RWPE2 (cell line): ENCODE measurements at places on chromosomes 3 and 15.
A peak's percentile ranks its signal among the peaks of the same experiment; 100 is the strongest.

GRCh38 chr3:101133652-101134051 is 140.4 kb upstream of the ABI3BP start:
- peaks cover 2% of the 10 kb centered on the region for H3K4me1 ChIP-seq
- no peak overlapping the region for H3K27ac ChIP-seq
- H3K4me3 ChIP-seq: no peak overlapping the region
- no peaks in the 10 kb centered on the region for H3K36me3 ChIP-seq
- no peaks in the 10 kb centered on the region for H3K27me3 ChIP-seq
- DNase-seq: no peak

DNA sequence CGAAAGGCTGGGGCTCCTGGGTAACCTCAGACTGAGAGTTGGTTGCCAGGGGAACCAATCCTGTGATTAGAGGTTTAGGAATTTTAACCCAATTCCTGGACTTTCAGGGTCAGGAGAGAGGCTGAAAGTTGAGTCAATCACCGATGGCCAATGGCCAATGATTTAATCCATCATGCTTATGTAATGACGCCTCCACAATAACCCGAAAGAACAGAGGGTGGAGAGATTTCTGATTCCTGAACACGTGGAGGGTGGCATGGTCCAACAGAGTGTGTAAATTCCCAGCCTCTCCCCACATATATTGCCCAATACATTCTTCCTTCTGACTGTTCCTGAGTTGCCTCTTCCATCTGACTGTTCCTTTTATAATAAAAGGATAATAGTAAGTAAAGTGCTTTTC is 137.2 kb upstream of the CBLB start:
- H3K27ac ChIP-seq: peak overlapping the region; percentile 63
- peaks cover 27% of the 10 kb centered on the region for H3K4me1 ChIP-seq
- no peak overlapping the region for H3K4me3 ChIP-seq
- H3K36me3 ChIP-seq: no peaks in the 10 kb centered on the region
- no peaks in the 10 kb centered on the region for H3K27me3 ChIP-seq

GRCh38 chr3:163422671-163423070 is 1655.6 kb downstream of the SI start:
- H3K36me3 ChIP-seq: no peaks in the 10 kb centered on the region
- no peak overlapping the region for H3K4me3 ChIP-seq
- no peak for DNase-seq
- no peaks in the 10 kb centered on the region for H3K27me3 ChIP-seq
- H3K27ac ChIP-seq: no peak overlapping the region

DNA sequence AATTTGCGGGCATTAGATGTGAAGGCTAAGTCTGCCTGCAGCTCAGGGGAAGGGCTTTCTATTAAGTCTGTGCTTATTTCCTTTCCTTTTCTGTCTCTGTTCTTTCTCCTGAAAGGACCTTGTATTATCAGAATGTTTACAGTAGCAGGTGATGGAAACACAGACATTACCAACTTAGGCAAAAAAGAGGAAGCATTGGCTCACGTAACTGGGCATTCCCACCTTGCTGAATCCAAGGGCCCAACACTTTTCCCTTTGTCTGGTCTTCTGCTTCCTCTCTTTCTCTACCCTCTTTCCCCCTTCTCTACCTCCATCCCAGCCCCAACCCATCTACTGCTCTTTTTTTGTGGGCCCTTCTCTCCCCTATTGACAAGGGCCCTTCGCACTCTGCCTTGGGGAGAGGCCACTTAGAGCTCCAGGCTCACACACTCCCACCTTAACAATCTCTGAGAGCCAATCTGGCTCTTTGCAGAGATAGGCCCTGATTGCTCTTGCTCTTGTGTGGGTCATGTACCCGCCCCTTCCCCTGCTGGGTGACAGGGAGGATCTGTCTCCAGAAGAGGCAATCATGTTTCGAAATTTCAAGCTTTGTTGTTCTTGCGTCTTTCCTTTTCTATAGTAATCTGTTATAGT is 35.0 kb downstream of the ACAA1 start:
- H3K36me3 ChIP-seq: no peaks in the 10 kb centered on the region
- H3K27me3 ChIP-seq: no peaks in the 10 kb centered on the region
- no peak for DNase-seq

DNA sequence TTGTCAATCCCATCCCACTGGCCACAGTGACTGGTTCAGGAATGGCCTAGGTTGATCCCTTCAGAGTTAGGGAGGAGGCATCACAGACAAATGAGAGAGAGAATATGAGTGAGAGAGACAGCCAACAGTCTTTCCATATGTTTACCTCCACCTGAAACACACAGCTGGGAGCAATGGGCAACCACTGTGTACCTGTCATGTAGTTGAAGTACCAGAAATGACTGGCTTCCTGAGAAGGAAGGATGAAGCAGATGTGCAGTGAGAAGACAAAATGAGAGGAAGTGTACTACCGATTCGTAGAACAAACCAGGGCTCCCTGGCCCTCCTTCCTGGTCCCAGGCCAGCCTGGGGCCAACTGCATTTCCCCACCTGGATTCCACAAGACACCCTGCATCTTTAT is 27.4 kb downstream of the SRGAP3 start:
- H3K27ac ChIP-seq: no peak overlapping the region
- H3K4me3 ChIP-seq: no peak overlapping the region
- peaks cover 6% of the 10 kb centered on the region for H3K4me1 ChIP-seq
- DNase-seq: no peak

DNA sequence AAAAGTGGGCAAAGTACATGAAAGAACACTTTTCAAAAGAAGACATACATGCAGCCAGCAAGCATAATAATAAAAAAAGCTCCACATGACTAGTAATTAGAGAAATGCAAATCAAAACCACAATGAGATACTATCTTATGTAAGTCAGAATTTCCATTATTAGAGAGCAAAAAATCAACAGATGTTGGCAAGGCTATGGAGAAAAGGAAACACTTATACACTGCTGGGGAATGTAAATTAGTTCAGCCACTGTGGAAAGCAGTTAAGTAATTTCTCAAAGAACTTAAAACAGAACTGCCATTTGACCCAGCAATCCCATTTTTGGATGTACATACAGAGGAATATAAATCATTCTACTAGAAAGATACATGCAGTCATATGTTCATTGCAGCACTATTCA is 360.7 kb downstream of the NSUN3 start:
- H3K36me3 ChIP-seq: no peaks in the 10 kb centered on the region
- H3K4me3 ChIP-seq: no peak overlapping the region
- DNase-seq: no peak
- peaks cover 11% of the 10 kb centered on the region for H3K4me1 ChIP-seq

- no peaks in the 10 kb centered on the region for H3K27me3 ChIP-seq
- DNase-seq: no peak
- no peaks in the 10 kb centered on the region for H3K4me1 ChIP-seq
Observed at GRCh38 chr3:178369006-178369405, 167.2 kb upstream of the KCNMB2 start.

DNA sequence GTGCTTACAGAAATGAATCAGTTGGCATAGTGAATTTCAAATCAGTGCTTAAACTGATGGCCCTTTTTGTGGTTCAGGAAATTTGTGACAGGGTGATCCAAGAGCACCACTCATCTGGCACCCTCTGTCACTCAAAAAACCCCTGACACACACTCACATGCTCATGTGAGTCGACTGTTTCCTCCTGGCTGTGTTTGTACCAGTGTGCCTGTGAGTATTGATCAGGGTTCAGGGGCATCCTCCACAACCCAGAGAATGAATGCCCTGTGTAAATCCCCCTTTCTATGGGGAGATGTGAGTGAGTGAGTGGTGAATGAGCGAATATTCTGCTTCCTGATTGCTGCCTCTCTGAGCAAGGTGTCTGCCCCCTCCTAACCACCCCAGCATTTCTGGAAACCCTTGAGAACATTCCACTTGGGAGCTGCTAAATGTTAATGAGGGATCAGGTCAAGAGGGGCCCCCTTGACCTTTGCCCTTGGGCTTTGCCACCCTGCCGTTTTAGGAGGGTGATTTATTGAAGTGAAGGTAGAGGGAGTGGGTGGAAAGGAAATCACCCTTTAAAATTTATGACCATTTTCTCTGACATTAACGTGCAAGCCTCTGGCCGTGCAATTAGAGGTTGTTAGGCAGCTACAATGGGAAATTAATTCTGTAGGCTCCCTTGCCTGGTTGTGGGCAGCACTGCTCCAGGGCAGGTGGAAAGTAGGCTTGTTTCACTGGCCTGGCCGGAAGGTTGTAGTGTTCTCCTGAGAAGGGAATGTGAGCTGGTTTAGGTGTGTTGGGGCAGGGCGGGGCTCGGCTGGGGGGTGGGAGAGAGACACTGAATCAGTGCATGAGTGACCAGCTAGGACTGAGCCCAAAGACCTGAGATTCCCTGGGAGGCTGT is 87.2 kb downstream of the SLCO3A1 start:
- DNase-seq: peak; percentile 79
- no peaks in the 10 kb centered on the region for H3K27me3 ChIP-seq

- H3K4me3 ChIP-seq: peak overlapping the region; percentile 7
- H3K4me1 ChIP-seq: peaks cover 71% of the 10 kb centered on the region
- no peaks in the 10 kb centered on the region for H3K27me3 ChIP-seq
- peaks cover 36% of the 10 kb centered on the region for H3K36me3 ChIP-seq
- H3K27ac ChIP-seq: peak overlapping the region; percentile 100
Observed at GRCh38 chr3:190533511-190534281, 19.8 kb downstream of the IL1RAP start.

DNA sequence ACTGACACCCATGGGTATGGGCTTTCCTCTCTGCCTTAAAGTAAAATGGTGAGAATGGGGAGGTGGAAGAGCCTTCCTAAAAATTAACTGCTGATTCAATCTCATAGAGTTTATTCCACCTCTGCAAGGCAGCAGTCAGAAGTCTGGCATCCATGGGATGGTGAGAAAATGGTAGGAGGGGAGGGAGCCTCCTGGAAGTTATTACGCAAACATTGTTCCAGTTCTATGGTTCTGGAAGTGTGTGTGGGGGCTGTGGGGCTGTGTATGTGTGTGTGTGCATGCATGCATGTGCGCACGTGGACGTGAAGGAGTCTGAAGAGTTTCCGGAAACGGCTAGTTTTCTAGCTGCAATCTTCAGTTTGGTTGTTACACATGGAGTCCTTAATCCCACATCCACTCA is 177.6 kb downstream of the KCNAB1 start:
- H3K4me3 ChIP-seq: no peak overlapping the region
- no peak overlapping the region for H3K27ac ChIP-seq
- H3K36me3 ChIP-seq: no peaks in the 10 kb centered on the region
- DNase-seq: no peak
- H3K27me3 ChIP-seq: peaks cover 16% of the 10 kb centered on the region

DNA sequence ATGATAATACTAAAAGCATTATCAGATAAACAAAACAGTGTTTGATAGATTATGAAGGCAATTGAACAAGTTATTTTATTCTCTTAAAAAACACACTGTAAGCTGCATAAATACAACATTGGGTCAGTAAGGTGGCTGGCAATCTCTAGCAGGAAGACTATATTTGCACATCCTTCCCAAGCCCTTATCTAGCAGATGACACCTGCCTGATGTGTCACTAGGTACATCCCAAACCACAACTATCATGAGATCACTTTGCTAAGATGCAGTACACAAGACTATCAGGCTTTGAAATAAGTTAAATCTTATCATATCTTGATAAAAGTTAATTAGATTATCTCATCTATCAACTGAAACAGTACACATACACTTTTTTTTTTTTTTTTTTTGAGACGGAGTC is 417.4 kb downstream of the MECOM start:
- no peaks in the 10 kb centered on the region for H3K36me3 ChIP-seq
- no peak overlapping the region for H3K4me3 ChIP-seq
- no peak overlapping the region for H3K27ac ChIP-seq
- H3K4me1 ChIP-seq: peaks cover 14% of the 10 kb centered on the region

DNA sequence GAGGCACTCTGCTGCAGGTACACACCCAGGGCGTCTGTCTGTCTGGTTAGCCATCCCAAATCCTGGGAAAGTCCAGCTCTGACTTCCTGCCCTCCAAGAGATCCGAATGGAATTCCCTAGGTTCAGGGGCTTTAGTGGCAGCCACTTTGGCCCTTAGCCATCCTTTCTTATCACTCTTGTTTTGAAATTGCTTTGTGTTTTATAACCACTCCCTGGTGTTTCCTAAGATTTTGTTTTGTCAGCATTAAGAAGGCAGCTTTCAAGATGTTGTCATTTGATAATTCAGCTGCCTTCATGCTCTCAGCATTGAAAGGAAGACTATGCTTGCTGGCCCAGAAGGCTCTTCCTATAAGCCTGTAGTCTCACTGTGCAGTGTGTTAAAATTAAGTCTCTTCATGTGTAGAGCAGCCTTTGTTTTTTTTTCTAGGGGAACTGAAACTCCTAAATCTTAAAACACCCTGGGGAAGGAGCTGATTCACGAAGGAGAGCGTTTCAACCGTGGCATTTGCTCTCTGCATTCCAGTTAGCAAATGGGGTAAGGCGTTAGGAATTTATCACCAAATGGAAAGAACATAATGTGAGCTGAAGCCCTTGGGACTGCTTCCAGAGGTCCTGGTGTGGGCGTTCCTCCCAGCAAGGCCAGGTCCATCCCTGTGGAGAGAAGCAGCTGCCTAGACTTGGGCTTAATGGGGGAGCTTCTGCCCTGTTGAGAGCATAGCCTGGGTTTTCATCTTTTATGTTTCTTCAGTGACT is 14.2 kb upstream of the CLEC3B start:
- no peak for DNase-seq
- H3K27ac ChIP-seq: peak overlapping the region; percentile 42
- H3K27me3 ChIP-seq: no peaks in the 10 kb centered on the region
- peaks cover 51% of the 10 kb centered on the region for H3K36me3 ChIP-seq
- no peaks in the 10 kb centered on the region for H3K4me1 ChIP-seq

DNA sequence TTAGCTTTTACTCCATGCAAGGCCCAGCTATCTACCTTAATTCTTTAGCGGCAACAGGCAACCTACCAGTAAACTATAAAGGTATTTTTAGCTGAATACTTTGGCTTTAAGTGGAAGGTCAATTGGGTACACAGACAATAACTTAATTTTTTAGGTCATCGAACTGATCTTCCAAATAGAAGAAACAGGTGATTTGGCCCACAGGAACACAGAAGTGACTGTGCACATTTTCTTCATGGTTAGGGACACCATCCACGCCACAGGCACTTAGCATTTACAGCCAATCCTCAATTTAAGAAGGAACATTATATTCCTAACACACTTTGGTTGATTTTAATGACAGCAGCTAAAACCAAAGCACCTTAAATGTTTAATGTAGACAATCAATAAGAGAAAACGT is 1.9 kb downstream of the ARPP19 start:
- H3K4me1 ChIP-seq: peaks cover 33% of the 10 kb centered on the region
- no peak for DNase-seq
- peaks cover 43% of the 10 kb centered on the region for H3K36me3 ChIP-seq
- H3K27ac ChIP-seq: no peak overlapping the region
- H3K27me3 ChIP-seq: no peaks in the 10 kb centered on the region

- no peak overlapping the region for H3K27ac ChIP-seq
- H3K27me3 ChIP-seq: no peaks in the 10 kb centered on the region
- no peak for DNase-seq
- no peaks in the 10 kb centered on the region for H3K36me3 ChIP-seq
- H3K4me1 ChIP-seq: no peaks in the 10 kb centered on the region
- no peak overlapping the region for H3K4me3 ChIP-seq
Observed at GRCh38 chr3:23776352-23776891, 29.3 kb upstream of the UBE2E1 start.
